Stomach (tissue), 19 donors: ENCODE measurements at places on chromosomes 5 and 9.
A peak's percentile ranks its signal among the peaks of the same experiment; 100 is the strongest.

DNA sequence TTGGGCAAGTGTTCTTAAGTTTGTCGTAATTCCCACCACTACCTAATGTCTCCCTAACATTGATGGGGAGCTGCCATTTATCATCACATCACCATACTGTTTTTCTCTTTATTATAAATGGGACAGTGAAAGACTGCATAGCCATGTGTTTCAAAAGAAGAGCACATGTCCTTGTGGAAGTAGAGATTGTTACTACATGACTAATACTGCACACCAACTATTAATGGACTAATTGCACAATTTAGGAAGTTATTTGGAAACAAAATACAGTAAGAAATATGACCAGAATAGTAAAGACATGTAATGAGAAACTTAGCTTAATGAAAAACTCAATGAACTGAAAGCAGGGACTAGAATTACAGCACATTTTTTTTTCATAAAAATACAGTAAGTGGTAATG, 12.0 kb upstream of the ELOVL7 start:
- DNase-seq: no peak

DNA sequence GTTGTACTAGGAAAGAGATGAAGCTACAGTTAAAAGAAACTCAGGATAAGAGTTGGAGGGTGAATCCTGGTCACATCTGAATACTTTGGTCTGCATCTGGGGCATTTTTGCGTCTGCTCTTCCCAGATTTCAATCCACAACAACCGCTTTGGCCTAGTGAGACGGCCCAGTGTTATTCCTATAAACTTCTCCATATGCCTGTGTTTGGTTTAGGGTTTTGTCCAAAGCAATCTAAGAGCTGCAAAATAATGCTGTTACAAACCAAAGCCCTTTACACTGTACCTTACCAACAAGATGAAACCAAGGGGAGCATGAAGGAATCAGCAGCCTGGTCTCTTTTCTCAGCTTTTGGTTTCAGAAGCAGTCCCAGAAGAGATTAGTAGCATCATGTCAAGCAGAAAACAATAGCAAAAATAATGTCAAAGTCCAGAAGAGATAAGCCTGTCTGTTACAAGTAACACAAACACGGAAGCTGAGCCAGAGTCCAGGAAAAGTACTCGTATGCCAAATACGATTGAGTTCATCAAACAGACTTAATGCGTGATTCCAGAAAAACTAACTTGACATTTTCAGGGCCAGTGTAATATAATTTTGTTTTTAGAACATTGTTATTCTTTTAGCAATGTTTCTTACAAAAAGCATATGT, 379.9 kb upstream of the ACO1 start:
- DNase-seq: peak; percentile 34

DNA sequence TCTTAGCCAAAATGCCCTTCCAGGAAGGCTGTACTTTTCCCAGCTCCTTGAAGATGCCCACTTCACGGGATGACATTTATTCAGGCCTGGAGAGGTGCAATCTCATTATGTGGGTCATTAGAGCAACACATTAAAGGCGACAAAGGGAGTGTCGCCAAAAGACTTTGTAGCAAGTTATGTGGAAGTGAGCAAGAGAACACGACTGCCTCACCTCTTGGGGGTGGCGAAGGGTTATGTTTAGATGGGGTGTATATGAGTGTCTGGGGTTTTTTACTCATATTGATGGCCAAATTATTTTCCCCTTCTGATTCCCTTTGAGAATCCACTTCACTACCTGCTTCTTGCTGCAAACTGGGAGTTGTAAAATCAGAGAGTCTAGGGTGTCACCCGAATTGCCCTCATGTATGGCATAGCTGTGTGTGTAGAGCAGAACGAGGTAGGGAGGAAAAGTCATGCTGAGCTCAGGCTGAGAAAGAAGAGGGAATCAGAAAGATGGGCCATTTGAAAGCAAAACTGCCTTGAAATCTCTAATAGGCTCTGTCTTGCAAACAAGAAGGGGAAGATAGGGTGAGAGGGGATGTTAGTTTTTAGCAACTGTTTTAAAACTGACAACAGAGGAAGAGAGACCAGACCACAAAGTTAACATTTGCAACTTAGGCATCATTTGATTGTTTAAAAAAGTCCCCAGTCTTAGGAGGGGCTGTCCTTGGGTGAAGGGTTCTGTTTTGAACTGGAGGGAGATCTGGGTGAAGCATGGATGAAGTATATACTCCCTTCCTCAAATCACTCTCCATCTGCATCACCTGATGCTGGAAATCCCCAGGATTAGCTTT, 97.1 kb upstream of the IL12B start:
- no peak for DNase-seq

GRCh38 chr5:143016777-143017516, 246.8 kb downstream of the ARHGAP26 start:
- peak; percentile 68 for DNase-seq

- DNase-seq: no peak
These were observed 130.0 kb downstream of the ENC1 start for GRCh38 chr5:74510476-74511075.

DNA sequence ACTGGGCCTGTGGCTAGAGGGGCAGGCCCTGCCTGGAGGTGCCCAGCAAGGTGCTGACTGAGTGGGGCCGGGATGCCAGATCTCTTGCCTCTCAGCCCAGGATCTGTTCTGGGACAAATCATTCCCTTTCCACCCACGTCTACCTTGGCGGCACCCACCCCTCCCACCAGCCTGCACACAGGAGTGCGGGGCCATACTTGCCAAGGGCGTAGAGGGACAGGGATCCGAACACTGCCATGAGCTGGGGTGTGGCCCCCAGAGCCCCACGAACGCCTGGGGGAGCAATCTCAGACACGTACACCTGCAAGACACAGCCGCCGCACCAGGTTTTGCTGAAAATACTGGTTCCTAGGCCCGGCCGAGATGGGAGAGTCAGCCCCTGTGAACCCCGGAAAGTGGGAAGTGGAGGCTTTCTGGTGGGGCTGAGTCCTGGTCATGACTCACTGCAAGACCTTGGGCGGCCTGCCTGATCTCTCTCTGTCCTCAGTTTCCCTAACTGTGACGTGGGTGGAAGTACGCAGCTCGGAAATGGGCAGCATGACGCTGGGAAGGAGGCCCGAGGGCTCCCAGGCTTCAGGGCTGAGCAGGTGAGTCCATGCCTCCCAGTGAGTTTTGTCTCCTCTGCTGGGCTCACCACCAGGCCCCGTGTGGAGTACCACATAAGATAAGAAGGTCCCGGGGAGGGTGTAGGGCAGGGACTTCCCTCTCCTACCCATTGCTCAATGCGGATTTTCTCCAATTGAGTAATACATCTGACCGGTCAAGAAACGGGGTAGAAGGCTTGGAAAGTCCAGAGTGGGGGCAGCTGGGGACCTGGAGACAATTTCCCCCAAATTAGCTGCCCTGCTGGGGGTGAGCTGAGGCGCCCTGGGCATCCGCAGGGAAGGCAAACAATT, 2.6 kb downstream of the SLC2A6 start:
- DNase-seq: no peak
